ENCODE measurements at places on chromosomes 3 and 15.

DNA sequence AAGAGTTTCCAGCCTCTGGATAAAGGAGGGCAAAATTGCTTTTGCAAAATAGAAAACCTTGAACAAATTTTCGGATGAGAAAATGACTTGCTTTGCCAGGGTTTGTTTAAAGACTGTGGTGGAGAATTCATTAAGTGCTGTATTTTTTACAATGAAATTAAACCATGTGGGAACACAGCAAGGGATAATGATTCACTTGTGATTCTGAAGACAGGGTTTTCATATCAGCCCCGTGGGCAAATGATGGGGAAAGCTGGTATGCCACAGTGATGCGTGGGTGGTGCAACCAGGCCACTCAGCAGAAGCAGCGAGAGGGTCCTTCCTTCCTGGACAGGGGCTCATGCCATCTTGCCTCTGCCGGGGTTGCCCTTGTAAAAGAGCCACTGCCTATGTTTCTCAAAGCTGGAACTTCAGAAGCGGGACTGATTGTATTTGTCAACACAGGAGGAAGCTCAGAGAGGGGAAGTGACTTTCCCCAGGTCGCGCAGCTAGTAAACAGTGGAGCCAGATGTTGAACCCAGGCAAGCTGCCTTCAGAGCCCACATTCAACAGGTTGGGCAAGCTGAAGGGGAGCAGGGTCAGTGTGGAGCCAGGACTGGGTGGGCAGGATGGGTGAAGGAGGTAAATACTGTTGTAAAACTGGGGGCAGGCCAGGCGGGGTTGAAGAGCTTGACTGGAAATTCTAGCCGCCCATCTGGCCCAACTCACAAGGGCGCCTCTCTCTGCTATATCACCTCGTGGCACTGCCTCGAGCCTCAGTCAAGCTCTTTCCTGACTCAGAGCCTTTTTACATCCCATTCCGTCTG, 79.1 kb downstream of the TOP2B start:
- DNase-seq, result no peak

DNA sequence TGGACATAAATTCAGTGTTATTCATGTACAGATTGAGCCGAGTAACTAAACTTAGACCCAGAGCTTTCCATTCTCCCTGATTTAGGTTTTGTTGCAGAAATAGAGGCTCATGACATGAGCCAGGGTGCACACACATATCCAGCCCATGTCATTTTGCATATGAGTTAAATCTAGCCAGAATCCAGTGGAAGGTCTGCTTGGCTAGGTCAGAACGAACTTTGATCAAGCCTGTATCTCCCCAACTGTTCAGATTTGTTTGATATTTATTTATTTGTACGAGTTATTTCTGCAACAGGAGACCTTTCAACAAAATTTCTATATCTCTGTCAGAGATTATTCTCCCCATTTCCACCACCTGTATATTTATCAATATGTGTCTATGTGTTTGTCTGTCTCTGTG, 247.5 kb upstream of the THBS1 start:
- DNase-seq, result no peak

GRCh38 chr3:43699864-43700263, 9.1 kb downstream of the ABHD5 start:
- no peak for DNase-seq

GRCh38 chr3:30347679-30348216, 258.7 kb upstream of the TGFBR2 start:
- no peak for DNase-seq

DNA sequence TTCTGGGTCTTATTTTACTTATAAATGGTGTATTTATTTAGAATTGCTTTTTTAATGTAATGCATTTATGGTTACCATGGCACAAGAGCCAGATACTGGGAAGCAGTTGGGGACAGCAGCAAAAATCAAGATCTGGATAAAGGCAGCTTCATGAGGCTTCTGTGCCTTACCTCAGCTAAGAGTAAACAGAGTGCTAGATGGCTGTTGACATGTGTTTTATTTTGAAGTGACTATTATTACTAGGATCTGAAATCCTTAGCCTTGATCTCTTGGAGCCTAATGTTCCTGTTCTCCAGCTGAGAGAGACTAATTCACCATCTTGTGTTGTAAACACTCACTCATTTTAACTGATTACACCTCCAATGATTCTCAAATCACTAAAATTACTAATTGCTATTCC, 317.8 kb downstream of the LPP start:
- no peak for DNase-seq

DNA sequence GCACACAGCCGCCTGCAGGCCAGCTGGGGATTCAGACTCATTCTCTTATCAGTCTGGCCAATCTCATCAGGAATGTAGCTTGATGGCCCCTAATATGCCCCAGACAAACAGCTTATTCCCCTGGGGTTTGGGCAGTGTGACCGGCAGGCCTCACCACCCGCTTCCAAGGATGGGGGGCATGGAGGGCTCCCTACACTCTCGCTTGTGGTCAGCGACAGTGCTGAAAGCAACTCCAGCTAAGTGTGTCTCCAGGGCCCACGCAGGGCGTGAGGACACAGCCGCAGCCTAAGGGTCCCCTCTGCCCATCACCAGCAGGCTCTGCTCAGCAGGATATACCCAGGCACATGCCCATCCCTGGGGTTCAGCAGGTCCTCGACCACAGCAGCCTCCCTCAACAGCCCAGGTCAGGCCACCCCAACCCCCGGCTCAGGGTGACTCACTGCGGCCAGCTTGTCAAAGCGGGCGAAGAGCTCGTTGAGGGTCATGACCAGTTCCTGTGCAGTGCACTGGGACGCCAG, 116.7 kb downstream of the ADCY5 start:
- no peak for DNase-seq

DNA sequence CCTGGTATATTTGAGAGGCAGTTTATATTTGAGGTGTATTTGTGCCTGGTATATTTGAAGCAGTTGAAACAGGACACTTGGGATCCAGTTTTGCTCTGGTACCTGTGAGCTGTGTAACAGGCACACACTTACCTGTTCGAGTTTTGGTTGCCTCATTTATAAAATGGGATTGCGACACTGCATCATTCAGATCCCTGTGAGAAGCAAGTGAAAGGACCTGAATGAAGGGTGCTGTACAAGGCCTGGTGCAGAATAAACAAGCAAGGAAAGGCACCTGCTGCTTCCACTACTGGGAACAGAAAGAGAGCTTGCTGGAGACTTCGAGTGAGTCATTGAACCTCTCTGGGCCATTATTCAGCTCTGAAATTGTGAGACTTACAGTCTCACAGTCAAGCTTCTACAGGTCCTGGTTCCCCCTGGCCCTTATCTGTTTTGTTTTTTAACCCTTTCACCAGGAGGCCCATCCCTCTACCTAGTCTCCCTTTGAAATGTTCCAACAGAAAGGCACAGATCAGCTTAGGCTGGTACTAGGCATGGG, 11.5 kb downstream of the FETUB start:
- DNase-seq, result no peak

- no peak for DNase-seq
These were observed 57.6 kb downstream of the GALK2 start for GRCh38 chr15:49227602-49228001.

DNA sequence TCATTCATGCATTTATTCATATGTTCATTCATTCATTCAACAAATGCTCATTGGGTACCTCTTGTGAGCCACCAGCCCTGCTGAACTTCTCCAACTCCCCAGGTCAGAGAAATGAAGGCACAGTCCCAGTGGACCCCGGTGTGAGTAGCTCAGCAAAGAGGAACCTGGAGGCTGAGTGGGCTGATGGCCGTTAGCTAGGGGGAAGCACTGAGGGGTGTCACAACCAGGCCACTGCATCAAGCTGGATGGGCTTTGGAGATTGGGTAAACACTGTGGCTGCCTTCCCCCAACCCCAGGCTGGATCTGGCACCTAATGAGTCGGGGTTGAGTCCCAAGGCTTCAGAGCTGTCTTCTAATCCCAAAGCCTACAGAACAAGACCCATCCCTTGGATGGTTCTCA, 12.1 kb upstream of the ALAS1 start:
- no peak for DNase-seq

DNA sequence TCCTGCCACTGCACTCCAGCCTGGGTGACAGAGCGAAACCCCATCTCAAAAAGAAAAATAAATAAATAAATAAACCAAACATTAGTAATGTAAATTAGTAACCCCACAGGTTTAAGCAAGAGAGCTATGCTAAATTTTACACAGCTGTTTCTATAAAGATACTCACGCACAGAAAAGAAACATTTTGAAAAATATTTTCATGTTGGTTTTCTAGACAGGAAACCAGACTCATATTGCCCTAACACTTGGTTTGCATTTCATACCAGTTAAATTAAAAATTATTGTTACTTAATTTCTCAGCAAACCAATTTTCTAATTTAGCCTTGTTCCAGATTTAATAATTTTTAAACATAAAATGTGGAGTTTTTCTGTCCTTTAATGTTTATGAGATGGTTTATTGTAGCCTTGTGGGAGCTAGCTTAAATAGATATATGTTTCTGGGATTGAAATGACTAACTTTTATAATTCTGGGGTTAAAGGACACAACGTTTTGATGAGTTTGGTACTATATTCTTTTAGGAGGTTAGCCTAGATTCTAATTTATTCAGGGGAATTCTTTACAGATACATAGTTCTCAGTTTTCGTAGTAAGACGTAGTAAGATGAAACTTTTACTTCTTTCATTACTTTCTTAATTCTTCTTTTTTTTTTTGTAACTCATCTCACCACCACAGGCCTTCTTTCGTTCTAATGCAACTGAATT, 42.6 kb upstream of the SLC4A7 start:
- DNase-seq, result no peak

- DNase-seq, result no peak
These were observed 136.0 kb upstream of the CCDC54 start for GRCh38 chr3:107241217-107241616.

DNA sequence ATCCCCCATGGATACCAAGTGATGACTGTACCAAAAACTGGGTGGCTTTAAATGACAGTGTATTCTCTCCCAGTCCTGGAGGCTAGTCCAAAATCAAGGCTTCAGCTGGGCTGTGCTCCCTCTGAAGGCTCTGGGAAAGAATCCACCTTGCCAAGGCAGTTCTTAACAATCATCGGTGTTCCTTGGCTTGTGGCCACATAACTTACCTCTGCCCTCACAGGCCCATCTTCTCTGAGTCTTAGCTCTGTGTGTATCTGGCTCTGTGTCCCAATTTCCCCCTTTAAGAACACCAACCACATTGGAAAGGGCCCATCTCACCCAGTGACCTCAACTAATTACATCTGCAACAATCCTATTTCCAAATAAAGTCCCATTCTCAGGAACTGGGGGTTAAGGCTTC, 503.0 kb upstream of the PROK2 start:
- DNase-seq, result no peak

Measured in vagina (tissue), 2 donors.